ENCODE measurements at places on chromosomes 12 and 14.

GRCh38 chr12:96571101-96571862 is 81.9 kb downstream of the CFAP54 start:
- DNase-seq = no peak

DNA sequence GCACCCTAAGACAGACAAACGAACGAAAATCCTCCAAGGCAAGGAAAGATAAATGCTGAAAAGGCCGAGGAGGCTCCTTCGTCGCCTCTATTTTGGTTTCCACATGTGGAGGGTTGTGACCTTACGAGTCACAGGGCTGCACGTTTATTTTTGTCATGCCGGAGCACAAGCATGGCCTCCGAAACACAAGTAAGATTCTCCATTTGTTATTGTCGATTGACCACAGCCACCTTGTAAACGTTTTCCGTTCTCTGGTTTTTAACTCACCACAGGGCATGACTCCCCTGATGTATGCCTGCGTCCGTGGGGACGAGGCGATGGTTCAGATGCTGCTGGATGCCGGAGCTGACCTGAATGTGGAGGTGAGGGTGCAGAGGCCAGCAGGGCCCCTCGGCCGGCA is 73.1 kb upstream of the PWP1 start:
- no peak for DNase-seq

DNA sequence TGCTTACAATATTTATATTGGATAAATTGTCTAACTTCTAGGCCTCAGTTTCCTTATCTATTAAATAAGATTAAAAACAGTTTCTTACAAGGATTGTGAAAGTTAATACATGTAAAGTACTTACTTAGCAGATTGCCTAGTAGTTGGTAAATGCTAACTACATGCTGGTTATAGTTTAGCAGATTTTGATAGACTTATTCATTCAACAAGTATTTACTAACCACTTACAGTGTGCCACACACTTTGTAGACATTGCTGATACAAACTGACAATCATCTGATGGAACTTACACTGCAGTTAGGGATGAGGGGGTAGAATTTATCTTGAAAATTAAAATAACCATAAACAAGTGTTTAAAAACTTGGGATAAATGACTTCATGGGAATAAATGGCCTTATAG is 50.4 kb downstream of the ARID2 start:
- no peak for DNase-seq

DNA sequence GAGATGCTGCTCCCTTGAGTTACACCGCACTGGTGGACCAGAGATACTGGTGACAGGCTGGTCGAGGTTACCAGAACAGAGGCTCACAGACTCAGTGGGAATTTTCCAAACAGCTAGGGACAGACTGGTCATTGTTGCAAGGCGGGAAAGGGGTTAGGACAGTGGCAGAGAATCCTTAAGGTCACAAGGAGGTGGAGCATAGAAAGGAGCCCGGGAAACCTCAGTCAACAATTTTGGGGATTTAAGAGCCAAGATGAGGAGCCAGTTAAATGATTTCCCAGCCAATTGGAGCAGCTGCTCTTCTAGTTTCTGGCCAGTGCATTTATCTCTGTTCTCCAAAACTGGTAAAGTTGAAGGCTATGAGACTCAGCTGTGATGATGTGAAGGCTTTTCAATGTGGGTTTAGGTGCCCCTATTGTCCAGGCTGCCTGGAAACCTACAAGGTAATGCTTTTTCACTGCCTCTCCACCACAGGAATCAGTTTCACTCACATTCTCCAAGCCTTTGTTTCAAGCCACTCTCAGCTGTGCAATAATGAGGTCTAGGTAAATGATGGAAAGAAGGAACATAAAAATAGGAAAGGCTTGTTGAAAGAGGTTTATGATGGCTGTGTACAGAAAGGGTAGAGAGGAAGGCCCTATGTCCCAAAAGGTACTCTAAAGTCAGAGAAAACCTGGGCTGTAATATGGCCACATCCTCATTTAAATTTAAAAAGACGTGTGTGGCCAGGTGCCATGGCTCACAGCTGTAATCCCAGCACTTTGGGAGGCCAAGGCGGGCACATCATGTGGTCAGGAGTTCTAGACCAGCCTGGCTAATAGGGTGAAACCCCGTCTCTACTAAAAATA is 7.0 kb upstream of the TNS2 start:
- no peak for DNase-seq

DNA sequence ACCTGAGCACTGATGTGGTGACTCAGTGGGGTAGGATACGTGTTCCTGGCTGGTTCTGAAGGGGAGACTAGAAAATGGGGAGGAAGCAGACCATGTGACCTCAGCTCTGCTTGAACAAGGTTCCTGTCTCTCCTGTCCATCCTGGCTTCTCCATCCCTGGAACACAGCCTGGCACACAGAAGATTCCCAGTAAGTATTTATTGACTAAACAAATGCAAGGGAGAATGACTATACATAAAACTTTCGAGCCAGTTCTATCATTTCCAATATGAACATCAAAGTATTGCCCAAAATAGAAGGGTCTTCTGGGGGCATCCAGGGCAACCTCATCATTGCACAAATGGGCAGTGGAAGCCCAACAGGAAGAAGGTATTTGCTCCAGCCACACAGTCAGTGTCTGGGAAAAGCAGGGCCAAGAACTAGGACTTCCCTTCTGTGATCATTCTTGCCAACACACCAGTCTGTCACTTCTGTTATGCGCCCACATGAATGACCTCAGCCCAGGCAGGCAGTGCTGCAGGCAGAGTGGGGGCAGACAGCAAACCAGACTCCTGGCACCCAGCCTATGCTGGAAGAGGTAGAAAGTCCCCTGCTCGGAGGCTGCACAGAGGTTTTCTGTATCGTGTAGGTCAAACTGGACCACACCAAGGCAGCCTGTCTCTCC is 5.6 kb upstream of the SERPINA9 start:
- no peak for DNase-seq

GRCh38 chr12:42957561-42958290 is 368.2 kb upstream of the PRICKLE1 start:
- DNase-seq = no peak

DNA sequence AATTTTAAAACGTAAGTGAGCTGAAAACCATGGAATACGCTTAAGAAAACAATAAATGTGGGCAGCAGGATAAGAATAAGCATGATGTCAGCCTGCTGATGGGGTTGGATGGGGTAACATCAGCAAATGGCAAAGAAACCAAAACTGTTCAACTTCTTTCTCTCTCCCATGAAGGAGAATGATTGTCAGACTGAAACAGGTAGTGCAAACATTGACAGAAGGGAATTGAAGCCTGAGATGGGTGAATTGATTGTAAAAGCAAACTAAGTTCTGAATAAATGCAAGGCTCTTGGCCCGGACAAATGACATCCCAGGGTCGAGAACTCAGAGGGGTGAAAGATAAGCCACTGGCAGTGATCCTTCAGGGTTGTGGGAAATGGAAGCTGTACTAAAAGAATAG is 182.6 kb downstream of the ETV6 start:
- DNase-seq = no peak

- no peak for DNase-seq
Observed at GRCh38 chr12:68416350-68416749, 84.2 kb upstream of the MDM1 start.

GRCh38 chr14:29217813-29218450 is 451.3 kb downstream of the FOXG1 start:
- no peak for DNase-seq

GRCh38 chr12:9711664-9712063 is 21.2 kb downstream of the CLECL1 start:
- peak; percentile 41 for DNase-seq

GRCh38 chr12:65278576-65279368 is at the start of gene MSRB3:
Gene MSRB3 (plus strand): TSS chr12:65278683. CDS start chr12:65308580, 29,897 bp downstream.
- peak; percentile 95 for DNase-seq

GRCh38 chr14:50859296-50859624 is 12.6 kb upstream of the ABHD12B start:
- DNase-seq = peak; percentile 42

DNA sequence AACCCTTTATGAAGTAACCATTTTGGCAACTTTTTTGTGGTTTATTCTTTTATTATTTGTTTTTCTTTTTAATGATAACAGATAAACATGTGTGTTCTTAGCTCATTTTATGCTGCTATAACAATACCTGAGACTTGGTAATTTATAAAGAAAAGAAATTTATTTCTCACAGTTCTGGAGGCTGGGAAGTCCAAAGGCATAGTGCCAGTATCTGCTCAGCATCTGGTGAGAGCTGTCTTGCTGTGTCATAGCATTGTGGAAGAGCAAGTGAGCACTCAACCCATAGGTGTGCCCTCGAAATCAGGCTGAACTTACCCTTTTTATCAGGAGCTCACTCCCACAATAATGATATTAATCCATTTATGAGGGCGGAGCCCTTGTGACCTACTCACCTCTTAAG is 8.0 kb upstream of the SCFD1 start:
- DNase-seq = no peak

DNA sequence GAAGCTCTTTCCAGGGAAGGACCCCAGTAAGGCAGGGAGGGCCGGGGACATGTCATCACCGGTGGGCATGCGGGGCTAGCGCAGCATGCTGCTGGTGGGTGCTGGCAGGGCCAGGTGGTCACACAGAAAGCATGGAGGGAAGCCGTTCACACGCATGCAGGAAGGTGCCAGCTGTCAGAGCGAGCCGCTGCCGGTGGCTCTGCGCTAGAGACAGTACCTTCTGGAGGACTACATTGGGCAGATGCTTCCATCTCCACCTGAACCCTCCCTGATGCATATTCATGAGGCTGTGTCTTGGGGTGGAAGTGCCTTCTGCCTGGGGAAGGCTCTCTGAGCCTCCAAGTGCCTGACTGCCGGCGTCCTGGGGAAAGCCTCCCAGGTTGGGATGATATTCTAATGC is 203.8 kb downstream of the CALM1 start:
- no peak for DNase-seq

DNA sequence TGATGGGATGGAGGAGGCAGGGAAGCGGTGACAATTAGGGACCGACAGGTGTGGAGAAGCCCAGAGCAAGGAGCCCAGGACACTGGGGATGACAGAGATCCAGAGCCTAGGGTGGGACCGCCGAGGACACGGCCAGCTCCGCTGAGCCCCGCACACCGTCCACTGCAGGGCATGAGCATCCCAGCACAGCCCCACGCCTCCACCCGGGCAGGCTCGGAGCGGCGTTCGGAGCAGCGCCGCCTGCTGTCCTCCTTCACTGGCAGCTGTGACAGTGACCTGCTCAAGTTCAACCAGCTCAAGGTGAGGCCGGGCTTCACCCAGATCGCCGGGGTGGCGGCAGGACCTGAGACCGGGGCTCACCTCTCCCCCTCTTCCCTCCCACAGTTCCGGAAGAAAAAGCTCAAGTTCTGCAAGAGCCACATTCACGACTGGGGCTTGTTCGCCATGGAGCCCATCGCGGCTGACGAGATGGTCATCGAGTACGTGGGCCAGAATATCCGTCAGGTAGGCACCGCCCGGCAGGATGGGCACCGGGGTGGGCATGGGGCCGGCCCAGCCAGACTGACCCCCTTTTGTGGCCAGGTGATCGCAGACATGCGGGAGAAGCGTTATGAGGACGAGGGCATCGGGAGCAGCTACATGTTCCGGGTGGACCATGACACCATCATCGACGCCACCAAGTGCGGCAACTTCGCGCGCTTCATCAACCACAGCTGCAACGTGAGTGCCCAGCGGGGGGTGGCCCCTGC is 23.7 kb downstream of the SETD1B start:
- DNase-seq = no peak

DNA sequence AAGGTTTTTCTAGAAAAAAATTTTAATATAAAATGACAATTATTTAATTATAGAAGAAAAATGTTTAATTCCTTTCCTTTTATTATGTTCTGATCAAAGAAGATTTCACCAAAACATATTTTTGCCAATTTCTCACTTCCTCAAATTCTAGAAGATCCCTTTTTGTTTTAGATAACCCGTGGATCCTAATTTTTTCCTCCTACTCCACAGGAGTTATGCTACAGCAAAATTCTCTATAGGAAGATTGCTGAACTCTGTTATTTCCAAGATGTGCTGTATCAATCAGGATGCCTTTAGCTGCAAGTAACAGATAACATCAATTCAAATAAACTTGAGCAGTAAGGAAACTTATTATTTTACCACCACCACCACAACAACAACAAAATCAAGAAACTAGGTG is 3.8 kb upstream of the SNX6 start:
- DNase-seq = no peak

GRCh38 chr14:68047906-68048305 is 228.3 kb downstream of the RAD51B start:
- DNase-seq = no peak

- no peak for DNase-seq
Observed at GRCh38 chr12:122991623-122992275, 11.3 kb downstream of the ARL6IP4 start.

- no peak for DNase-seq
Observed at GRCh38 chr12:52175371-52176350, 16.2 kb downstream of the KRT80 start.

GRCh38 chr12:51517800-51518199 is 73.2 kb upstream of the SCN8A start:
- DNase-seq = no peak

- no peak for DNase-seq
Observed at GRCh38 chr12:64544371-64545080, 65.8 kb upstream of the RASSF3 start.

DNA sequence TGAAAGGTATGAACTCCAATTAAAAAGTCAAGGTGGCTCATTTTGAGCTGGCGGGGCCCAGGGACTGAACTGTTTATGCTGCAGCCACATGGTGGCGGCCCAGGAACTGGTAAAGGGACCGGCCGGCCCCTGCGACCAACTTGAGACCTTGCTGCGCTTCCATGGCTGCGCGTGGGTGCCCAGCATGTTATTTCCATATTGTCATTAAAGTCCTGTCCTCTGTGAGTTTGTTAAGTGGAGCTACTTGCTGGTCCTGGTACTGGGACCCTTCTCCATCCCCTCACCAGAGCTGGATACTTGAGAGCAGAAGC is 62.3 kb downstream of the BEGAIN start:
- peak; percentile 48 for DNase-seq

DNA sequence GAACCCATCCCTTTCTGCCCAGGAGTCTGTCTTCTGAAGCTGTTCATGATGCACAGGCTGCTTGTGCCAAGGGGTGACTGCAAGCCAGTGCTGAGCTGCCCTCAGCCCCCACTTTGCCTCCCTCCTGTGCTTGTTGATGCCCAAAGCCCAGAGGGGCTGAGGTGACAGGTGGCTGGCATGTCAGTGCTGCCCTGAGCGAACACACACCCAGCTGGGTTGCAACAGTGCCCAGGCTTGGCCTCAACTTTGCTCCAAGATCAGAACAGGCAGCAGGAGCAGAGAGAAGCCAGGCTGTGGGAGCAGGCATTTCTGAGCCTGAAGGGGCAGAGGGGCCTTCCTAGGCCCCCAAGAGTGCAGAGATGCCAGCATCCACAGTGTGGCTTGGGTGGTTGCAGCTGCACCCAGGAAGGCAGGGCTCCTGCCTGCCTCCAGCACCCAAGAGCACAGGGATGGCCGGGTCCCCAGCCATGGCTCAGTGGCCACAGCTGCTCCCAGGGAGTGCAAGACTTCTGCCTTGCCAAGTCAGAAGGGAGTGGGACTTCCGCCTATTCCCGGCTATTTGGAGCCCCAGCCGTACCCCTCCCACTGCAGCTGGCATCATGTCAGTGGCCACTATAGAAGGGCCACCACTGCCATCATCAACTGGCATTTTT is 83.1 kb downstream of the SLC16A7 start:
- no peak for DNase-seq

DNA sequence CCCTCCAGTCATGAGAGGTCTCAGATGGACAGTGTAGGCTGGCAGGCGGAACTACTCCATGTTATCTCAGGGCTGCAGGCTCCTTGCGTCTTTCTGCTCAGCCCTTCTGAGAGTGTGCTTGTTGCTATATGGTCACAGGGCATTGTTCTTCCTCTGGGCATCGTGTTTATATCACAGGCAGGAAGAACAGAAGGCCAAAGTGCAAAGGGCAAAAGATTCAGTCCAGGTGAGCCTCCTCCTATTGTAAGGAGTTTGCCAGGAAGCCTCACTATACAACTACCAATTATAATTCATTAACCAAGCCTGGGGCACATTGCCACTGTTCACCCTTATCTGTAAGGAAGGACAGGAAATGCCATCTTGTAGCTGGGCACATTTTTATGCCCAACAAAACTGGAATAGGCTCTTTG is 195.5 kb upstream of the KITLG start:
- DNase-seq = no peak
